Suppressor macrophage treated with lipopolysaccharide for 1 hour (primary cell): ENCODE measurements at places on chromosomes 12 and 14.

DNA sequence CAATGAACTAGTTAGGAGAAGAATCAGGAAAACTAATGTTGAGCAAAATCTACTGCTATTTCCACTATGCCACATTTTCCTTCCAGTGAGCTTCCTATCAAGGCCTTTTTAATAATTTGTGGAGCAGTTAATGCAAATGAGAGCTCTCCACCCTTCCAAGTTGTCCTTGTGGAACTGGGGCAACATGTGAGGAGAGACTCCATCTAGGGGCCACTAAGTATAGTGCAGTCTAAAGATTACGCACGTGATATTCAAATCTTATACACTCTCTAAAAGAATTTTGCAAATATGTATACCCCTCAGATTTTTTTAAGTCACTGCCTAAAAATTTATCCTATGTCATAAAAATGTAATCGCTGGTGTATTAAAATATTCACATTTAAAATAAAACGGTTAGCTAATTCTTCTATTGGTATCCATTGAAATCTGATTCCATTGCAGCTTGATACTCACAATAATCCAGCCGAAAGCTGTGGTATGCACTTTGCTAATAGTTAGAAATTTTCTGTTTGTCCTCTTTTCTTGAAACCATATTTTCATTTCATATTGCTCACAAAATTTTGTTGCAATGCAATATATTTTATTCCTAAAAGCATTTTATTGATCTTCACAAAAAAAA is 100.1 kb downstream of the PAH start:
- DNase-seq = peak; percentile 32

DNA sequence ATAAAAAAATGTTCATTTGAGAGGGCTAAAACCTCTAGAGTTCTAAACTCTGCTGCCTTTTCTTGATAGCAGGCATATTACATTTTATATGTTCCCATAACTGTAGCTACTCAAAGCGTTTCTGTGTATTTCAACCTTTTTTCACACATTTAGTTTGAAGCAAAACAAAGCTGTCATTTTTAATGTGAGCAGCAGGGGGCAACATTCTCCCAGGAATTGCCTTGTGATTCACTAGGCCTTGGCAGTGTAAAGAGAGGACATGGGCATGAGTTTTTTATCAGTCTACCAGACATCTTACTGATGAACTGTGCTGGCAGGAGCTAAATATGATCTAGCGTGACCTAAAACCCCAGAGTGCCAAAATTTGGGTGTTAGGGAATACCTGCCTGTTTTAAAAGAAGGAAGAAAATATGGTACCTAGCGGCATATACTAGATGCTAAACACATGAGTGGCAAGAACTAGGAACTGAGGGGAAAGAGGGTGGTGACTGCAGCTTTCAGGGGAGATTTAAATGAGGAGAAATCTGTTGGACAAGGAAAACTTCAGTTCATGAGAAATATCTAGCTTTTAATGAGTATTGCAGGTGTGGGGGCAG is 65.3 kb downstream of the IFT43 start:
- peak; percentile 67 for DNase-seq

- no peak for DNase-seq
Measured at GRCh38 chr14:103510724-103511693, 11.6 kb downstream of the CKB start.

DNA sequence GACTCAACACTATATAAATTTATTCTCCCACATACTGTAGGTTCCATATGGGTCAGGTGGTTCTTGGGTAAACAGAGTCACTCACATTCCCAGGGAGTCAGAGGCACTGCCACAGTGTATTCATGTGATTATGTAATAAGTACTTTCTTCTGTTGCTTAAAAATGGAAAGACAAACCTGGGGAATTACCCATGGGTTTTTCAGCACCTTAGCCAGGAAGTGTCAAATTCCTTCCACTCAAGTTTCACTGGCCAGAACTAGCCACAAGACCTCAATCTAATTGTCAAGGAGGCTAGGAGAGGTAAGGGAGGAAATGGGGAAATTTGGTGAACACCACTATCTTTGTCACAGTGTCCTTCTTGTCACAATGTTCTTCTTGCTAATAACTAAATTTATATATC is 333.2 kb upstream of the MDGA2 start:
- DNase-seq = no peak

- peak; percentile 67 for DNase-seq
Measured at GRCh38 chr12:121812320-121812871, 8.6 kb downstream of the SETD1B start.

DNA sequence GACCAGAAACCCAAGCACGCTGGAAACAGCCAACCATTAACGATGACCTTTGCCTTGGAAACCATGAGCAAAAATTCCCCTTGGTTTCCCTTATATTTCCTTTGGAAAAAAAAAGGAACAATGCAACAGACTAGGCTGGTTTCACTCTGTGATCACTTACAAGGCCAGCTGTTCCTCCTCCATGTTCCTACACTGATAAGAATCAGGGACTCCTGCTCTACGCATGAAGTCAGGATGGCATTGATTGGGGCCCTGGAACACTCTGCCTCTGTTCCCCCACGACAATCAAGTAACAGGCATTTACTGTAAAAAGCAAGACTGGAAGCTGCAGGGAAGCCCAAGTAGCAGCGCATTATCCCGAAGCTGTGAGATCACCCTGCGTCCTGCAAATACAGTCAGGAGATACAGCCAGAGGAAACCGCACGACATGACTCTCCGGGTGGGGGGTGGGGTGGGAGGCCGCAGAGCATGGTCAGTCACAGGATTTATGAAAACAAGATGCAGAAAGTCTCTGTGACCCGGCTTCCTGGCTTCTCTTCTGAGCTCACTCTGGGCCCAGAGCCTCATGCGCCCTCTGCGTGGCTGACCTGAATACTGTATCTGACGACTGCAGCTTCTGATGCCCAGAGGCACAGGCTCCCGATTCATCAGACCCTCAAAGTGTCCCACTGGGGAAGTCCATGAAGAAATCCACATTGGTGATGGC is 31.1 kb downstream of the SSH1 start:
- DNase-seq = peak; percentile 84

- no peak for DNase-seq
Measured at GRCh38 chr12:59486827-59487226, 109.0 kb upstream of the SLC16A7 start.

DNA sequence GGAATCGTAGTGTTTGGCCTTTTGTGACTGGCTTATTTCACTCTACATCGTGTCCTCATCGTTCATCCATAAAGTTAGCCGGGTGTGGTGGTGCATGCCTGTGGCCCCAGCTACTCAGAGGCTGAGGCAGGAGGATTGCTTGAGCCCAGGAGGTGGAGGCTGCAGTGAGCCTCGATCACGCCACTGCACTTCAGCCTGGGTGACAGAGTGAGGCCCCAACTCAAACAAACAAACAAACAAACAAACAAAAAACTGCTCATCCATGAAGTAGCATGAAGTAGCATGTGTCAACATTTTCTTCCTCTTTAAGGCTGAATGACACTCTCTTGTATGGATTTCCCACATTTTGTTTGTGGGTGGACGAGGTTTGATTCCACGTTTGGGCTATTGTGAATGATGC is 44.0 kb upstream of the MEG3 start:
- DNase-seq = no peak

GRCh38 chr12:79645235-79645630 is 45.5 kb downstream of the PAWR start:
- no peak for DNase-seq

GRCh38 chr12:95551305-95551704 is at the start of gene USP44:
USP44 (minus strand) TSS chr12:95551476; CDS start chr12:95534256, 17,220 bp downstream.
- DNase-seq = no peak

GRCh38 chr14:68493152-68493911 is 299.5 kb downstream of the ZFP36L1 start:
- no peak for DNase-seq

DNA sequence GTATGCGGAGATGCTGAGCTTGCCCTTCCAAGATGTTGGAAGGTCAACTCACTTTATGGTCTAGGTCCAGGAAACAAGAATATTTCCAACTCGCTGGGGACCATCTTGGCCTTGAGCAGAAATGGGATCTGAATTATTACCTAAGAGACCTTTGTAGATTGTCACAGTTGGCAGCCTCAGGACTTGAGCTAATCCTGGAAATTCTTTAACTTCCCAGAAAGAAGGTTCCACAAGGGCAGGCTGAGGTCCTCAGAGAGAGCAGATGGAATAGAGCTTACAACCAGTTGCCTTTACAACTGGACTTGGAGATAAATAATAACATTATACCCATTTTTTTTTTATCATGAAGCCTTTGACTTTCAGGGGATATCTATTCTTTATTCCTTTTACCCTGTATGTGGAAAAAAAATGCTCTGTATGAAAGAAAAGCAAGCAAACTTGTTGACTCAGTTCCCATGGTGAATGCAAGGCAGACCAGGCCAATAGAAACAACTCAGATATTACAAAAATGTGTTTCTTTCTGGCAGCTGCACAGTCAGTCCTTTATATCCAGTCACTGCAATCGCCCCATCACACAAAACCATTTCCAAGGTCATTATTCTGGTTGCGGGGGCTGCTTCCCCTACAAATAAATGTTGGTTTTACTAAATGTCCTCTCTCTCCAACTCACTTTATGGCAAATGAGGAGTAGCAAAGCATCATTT is 401.4 kb downstream of the ZFP36L1 start:
- DNase-seq = peak; percentile 66

DNA sequence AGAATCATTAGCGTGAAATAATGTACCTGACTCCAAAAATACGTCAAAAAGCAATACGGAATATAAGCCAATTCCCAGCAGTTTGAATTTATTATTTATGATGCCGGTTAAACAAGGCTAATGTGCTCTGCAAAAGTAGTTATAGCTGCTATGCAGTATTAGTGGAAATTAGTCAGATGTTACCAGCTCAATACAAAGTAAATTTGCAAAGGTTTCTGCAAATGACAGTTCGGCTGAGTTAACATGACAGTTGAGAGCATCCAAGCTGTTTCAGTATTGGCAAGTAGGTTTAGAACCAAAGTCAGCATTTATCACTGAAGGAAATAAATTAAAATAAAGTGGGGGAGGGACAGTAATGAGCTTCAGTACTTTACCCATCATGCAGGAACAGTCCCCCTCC is 1665.8 kb upstream of the FLRT2 start:
- no peak for DNase-seq

DNA sequence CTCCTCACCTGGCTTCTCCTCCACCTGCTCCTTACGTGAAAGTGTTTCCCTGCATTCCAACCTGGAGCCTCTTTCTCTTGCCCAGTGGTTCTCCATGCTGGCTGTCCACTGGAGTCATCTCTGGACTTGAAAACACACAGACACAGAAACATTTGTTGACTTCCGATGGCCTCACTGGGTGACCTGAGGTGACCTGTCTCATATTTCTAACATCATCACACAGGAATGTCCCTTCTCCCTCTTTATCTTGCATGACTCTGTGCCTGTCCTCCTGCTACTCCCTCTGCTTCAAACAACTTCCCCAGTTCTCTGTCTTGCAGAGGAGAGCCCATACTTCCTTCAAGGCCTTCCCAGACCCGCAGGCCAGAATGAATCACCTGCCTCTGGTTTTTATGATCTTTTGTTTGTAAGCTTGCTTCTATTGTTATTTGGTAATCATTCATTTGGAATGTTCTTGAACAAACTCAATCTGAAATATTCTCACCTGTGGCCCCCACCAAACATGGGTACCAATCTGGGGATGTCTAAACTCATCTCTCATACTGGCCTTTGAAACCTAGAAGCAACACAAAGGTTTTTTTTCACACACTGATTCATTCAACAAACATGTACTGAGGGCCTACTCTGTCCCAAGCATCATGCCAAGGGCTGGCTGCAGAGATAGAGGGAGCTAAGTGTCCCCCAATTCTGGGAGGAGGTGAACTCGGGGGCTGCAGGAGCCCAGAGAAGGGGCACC is 9.7 kb upstream of the RIN3 start:
- peak; percentile 88 for DNase-seq

GRCh38 chr14:42023452-42023851 is 416.8 kb downstream of the LRFN5 start:
- no peak for DNase-seq

GRCh38 chr12:80864046-80864735 is 73.5 kb downstream of the LIN7A start:
- peak; percentile 23 for DNase-seq

DNA sequence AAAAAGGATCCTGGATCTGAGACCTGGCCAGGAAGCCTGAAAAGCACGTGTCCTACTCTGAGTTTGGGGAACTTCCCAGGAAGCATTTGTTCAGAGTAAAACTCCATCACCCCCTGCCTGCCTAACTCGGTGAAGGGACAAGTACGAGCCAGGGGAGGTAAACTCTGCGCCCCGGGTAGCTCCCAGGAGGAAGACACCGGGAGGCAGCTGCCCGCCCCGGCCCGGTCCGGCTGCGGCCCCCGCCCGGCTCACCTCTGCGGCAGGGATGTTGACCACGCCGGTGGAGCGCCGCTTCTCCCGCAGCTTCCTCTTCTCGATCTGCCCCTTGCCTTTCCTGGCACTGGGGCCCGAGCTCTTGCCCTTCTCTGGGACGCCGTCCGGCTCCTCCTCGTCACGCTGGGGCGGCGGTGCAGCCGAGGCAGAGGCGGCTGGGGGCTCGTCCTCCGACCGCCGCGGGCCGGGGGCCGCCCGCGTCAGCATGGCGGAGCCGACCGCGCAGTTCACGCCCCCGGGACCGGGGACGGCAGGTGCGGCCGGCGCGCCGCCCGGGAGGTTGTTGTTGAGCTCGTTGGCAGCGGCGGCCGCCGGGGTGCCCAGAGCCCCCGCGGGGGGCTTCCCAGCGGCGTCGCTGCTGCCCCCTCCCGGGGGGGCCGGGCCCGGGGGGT is 1.2 kb downstream of the PAWR start:
- no peak for DNase-seq

DNA sequence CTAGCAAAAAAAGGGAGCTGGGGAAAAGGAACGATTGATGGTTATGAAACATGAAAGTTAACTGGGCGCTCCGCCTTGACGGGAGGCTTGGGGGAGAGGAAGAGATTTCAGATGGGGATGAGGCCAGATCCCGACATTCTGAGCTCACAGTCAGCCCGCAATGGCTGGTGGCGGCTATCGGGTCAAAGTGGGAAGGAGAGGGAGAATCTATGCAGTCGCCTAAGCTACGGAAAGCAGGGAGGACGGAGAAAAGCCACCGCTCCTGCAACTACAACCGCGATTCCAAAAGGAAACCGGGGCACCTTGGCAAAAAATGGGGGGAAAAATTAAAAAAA is 502 bp downstream of the MPHOSPH9 start:
- DNase-seq = no peak

- no peak for DNase-seq
Measured at GRCh38 chr12:87828382-87828973, 200.7 kb downstream of the C12orf50 start.

GRCh38 chr12:40145896-40146295 is 40.0 kb upstream of the SLC2A13 start:
- no peak for DNase-seq
